ENCODE measurements at places on chromosomes 16 and 17.

DNA sequence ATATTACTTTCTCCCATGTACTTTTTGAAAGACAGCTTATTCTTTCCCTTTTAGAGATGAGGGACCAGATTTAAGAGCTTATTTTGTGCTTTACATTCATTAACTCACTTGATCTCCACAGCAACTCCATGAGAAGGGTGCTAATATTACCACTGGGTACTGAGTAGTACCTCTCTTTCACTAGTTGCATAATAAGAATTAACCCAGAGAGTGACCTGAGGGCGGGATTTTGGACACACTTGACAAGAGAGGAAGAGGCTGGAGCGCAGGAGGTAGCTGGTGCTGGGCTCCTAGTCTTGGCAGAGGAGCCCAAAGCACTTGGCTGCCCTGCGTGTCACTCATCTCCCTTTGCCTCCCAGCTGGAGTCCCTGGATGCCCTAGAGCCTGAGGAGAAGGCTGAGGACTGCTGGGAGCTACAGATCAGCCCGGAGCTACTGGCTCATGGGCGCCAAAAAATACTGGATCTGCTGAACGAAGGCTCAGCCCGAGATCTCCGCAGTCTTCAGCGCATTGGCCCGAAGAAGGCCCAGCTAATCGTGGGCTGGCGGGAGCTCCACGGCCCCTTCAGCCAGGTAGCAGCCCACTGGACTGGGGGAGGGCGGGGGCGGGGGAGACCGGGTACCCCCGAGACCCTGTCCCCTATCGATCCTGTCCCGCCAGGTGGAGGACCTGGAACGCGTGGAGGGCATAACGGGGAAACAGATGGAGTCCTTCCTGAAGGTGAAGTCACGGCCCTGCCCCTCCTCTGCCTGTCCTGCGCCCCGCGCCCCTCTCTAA is 1.7 kb upstream of the MAZ start:
- no peak for DNase-seq

DNA sequence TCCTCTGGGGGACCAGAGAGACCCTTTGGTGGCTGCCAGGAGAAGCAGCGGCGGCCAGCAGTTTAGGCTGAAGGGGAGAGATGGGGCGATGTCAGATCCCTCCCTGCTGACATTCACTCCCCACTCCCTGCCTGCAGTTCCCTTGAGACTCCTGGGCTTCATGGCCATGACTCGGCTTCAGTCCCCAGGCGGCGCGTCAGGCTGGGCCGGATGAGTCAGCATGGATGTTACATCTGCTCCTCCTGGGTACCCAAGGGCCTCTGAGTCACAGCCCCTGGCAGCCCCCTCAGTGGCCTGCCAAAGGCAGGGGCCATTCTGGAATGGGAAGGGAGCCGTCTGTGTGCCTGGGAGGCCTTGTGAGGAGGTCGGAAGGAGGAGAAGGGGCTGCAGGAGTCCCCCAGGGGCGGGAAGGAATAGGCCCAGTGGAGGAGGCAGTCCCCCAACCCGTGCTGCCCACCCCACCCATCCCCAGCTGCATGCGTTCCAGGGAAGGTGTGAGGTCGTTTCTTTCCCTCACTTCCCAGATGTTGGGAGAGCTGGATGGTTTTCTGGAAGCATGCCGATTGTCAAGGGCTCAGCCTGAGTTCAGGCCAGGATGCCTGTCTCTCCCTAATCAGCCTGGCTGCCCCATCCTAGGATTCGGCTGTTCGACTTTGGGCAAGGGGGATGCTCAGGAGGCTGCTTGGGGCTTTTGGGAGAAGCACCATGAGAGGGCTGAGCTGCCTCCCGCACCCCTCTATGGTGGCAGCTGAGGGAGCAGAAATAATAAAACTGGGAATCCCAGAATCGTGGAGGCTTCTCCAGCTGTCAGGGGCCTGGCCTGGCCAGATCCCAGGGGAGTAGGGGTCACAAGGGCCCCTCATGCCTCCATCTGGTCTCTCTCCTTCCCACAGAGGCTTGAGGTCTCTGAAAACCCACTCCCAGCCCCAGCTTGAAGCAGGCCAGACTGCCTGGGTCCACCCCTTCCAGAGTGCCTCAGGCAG is 9.7 kb downstream of the RHBDL3 start:
- DNase-seq: no peak

DNA sequence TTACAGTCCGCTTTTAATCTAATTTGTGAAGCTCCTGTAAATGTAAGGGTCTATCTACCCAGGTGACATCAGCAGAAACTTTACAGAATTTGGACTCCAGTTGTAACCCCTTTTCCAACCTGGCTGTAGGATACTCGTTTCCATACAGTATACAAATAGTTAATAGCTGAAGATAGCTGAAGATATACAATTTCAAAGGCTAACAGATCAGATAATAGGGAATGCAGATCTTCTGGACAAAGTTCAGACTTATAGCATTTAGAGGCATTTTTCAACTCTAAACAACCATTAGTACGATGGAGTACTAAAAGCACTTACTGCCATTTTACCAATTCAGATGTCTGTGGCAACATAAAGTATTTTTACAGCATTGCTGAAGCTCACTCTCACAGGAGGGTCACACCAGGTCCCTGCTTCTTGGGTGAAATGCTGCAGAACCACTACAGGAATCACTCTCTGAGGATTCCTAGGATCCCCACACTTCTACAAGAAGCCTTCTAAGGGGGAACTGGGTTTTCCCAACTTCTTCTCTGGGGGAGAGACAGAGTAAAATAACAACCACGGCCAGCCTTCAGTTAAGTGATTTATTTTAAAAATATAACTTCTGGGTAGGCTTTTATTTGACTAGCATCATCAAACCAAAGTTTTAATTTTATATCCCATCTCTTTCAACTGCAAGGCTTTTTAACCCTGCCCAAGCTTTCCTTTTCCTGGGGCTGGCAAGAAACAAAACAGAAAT is 2.9 kb downstream of the VEZF1 start:
- no peak for DNase-seq

DNA sequence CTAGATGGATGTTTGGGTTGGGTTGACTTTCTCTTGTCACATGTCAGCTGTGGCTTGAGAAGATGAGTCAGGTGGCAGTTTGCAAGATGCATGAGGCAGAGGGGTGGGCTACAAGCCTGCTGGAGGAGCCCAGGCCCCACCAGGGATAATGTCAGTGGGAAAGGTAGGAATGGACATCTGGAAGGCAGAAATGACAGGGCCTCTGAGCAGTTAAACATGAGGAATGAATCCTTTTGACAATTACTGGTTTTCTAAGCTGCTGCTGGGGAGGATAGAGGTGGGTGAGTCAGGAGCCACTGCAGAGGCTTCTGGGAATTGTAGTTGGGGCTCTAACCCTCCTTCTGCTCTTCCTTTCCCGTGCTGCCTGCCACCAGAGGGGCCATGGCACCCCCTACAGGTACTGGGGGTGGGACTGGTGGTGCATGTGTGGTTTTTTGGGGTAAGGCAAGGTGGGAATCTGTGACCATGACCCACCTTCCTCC is 15.7 kb downstream of the SLC52A1 start:
- DNase-seq: no peak

DNA sequence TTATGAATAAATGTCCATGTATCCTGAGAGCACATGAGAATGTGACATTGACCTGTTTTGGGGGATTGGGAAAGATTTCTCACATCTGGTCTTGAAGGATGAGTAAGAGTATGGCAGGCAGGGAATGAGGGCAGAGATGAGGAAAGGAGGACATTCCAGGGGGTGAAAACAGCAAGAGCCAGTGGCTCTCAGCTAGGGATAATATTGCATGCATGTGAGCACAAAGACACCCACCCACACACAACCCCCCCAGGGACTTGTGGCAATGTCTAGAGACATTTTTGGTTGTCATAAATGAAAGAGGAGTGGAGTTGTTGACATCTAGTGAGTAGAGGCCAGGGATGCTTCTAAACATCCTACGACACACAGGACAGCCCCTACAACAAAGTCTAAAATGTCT is 6.0 kb downstream of the MYO1D start:
- DNase-seq: no peak

DNA sequence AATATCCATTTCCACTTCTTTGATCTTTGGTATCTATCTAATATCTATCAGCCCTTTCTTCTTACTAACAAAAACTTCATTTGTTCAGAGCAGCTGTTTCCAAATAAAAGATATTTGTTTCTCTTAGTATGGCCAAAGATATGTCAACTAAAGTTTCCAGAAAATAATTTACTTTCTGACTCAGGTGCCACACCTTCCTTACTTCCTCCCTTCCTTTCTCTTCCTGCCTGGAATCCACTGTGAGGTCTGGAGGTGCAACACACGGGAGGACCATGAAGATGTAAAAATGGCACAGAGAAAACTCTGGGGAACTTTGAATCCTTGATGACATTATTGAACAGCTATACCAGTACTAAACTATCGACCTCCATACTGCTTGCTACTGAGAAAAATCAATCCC is 14.0 kb downstream of the MED13 start:
- DNase-seq: no peak

Measured in T follicular helper cell (primary cell).